ENCODE measurements at places on chromosomes 2 and 18.

- DNase-seq = no peak
These were observed 571.3 kb upstream of the CNTNAP5 start for GRCh38 chr2:123453772-123454171.

DNA sequence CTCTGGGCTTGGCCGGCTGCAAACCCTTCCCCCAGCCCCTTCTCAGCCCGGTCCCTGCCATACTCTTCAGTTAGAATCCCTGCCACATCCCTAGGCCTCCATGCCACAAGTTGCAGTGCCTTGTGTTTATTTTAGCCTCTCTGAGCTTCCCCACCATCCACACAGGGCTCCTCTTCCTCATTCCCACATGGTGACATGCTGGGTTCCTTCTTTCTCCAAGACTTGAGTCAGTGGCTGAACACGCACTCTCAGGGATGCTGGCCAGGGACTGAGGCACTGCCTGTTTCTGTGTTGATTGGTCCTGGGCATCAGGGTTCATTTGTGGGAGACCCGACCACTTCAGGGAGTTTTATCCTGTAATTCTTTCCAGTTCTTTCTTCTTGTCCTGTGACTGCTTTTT, 56.3 kb downstream of the KCNS3 start:
- no peak for DNase-seq

GRCh38 chr2:29130295-29130694, 15.1 kb downstream of the CLIP4 start:
- DNase-seq = no peak

- no peak for DNase-seq
These were observed 1.6 kb upstream of the RHOB start for GRCh38 chr2:20444993-20445910.

- no peak for DNase-seq
These were observed 1097.9 kb upstream of the CNTNAP5 start for GRCh38 chr2:122927197-122927596.
